ENCODE measurements at places on chromosomes 6 and 20.

- DNase-seq = no peak
Observed at GRCh38 chr20:58614984-58615760, 35.9 kb upstream of the STX16 start.

GRCh38 chr6:158501360-158502262 lies 58.3 kb upstream of the TMEM181 start:
- DNase-seq = no peak

GRCh38 chr20:376750-377149 lies 3.8 kb upstream of the TRIB3 start:
- DNase-seq = no peak

DNA sequence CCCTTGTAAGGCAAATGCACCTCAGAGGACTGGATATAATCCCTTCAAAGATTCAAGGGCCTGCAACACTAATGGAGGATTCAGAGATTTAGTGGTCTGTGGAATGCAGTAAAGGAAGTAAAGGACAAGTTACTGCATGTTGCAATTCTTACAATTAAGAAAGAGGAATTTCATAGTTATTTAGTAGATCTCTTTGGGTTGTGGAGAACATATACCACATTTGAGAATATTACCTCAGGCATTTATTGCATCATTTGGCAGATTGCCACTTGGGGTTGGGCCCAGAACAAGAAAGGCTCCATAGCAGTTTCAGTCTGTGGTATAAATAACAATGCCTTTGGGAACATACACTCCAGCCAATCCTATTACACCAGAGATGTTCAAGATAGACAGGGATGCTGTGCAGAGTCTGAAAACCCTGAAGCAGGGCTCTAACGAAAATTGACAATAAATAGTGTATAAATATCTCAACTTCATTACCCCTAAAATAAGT lies 20.9 kb upstream of the EPM2A start:
- no peak for DNase-seq

- DNase-seq = no peak
Observed at GRCh38 chr20:23072892-23073586, 13.1 kb downstream of the CD93 start.

DNA sequence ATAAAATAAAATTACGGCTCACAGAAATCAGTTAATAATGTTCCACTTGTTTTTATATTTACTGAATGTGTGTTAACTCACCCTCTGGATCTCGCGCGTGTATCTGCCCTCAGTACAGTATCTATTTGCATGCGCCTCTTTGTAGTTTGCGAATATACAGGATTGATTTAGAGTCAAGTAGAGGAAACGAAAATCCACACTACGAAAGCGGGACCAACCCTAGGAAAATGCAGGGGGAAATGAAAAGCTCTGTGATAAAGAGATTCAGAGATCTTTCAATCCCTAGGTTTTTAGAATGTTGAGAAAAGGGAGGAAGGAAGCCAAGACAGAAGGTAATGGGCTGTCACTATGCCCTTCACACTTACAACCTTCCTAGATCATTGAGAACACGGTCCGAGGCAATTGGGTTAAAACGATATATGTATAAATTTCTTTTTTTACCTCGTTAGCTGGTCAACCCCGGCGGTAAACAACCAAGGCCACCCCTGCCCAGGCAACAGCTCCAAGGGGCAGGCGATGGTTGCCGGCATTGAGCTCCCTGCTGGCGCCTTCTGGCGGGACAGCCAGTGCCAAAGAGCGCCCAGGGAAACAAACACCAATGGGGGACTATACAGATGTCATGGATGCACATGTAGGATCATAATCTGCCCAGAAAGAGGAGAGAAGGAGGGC lies 792 bp upstream of the FUT9 start:
- no peak for DNase-seq

- no peak for DNase-seq
Observed at GRCh38 chr6:34315256-34315655, 66.5 kb upstream of the SMIM29 start.

- DNase-seq = no peak
Observed at GRCh38 chr20:48527771-48528170, 300.0 kb downstream of the PREX1 start.

GRCh38 chr20:19074828-19075516 lies 137.5 kb upstream of the SLC24A3 start:
- DNase-seq = no peak

DNA sequence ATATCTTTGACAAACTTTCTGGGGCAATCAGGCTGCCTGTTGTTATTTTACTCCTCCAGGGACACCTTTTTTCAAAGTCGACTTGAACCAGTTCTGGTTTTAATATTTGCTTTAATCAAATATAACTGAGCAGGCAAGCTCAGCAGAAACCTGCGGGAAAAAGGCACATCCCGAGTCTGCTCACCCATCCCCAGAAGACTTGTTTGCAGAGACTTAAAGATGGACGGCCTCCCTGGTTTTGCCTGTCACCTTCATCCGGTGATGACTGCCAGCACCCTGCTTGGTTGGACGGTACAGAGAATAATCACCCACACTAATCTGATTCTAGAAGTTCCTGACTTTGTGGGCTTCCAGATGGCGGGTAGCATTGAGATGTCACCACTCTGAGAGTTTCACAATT lies 36.8 kb downstream of the PPP1R3G start:
- DNase-seq = no peak

GRCh38 chr20:15739035-15739434 lies 834.2 kb downstream of the KIF16B start:
- DNase-seq = no peak

- DNase-seq = no peak
Observed at GRCh38 chr20:25453035-25453810, 45.8 kb downstream of the GINS1 start.

GRCh38 chr20:49964964-49965780 lies 17.6 kb upstream of the SNAI1 start:
- no peak for DNase-seq

GRCh38 chr6:154593122-154593521 lies 82.6 kb upstream of the CNKSR3 start:
- no peak for DNase-seq

DNA sequence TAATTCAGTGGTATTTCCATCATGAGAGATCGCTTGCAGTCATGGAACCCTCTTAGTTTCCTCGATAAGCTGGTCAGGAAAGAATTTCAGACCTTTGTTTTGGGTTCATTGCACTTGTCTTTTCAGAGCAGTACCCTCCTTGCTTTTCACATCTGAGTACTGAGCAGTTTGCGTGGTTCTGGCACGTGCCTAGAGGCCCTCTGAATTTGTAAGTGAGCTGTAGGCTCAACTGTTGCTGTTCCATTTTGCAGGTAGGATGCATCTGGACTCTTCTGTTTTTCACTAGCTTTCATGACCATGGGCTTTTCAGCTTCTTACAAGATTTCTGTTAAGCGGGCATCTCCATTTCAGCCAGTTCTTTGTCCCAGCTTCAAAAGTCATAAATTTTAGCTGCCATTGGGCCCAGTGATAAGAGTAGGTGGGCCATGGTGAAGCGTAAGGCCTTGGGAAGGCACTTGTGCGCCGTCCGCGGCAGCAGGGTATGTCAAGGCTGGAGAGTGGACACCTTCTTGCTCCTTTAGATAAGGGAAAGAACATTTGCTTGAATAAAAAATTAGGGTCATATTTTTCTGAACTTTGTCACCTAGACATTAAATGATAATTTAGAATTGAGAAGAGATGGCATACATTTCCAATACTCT lies 35.8 kb downstream of the HIVEP1 start:
- no peak for DNase-seq

Data from T-helper 22 cell (primary cell).